Stimulated activated CD8-positive, alpha-beta memory T cell treated with anti-CD3 and anti-CD28 coated beads, Interleukin-7, amount 100 ng/mL, for 1 hour (primary cell): ENCODE measurements at places on chromosomes 5 and 9.

GRCh38 chr5:84682531-84682930 is 297.9 kb upstream of the EDIL3 start:
- no peak for DNase-seq

- DNase-seq: no peak
These were observed 6.8 kb upstream of the FXN start for GRCh38 chr9:69028754-69029153.

- DNase-seq: no peak
These were observed 38.5 kb upstream of the LCP2 start for GRCh38 chr5:170336065-170336464.

DNA sequence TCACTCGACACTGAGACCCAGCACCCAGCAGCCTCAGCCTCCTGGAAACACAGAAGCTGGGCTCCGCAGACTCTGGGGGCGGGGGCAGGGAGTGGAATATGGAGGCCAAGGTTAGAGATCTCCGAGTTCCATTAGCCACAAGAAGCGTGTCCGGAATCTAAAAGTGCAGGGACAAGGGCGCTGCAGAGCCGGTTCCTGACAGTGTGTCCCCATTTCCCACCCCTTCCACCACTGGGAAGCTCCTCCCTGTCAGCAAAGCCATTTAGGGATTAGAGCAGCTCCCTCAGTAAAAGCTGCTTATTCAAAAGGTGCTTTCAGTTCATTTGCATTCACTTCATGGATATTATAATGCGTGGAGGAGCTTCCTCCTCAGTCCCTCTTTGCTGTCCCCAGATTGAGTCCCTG is 74.1 kb upstream of the HSPA9 start:
- DNase-seq: no peak

- no peak for DNase-seq
These were observed 161.9 kb downstream of the SNCAIP start for GRCh38 chr5:122473941-122474340.

- DNase-seq: no peak
These were observed 277.4 kb downstream of the AOPEP start for GRCh38 chr9:95003689-95004410.

GRCh38 chr5:27011274-27011673 is 27.1 kb downstream of the CDH9 start:
- DNase-seq: no peak
